ENCODE measurements at places on chromosomes 13 and 19.
A peak's percentile ranks its signal among the peaks of the same experiment; 100 is the strongest.

DNA sequence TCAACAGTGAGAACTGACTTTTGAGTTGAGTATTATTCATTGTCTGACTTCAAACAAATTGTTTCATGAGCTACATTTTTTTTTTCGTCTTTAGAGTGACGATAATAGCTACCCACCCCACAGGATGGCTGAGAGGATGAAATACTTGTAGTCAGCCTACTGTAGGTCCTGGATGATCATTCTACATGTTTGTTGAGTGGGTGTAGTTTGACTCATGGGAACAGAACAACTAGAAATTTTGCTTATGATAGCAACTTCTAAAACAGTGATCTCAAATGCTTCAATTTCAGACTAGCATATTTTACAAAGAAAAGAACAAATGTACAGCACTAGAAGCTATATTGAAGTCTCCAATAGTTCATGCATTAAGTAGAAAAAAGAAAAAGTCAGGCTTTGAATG lies 651.8 kb downstream of the PCDH9 start:
- no peak for DNase-seq

DNA sequence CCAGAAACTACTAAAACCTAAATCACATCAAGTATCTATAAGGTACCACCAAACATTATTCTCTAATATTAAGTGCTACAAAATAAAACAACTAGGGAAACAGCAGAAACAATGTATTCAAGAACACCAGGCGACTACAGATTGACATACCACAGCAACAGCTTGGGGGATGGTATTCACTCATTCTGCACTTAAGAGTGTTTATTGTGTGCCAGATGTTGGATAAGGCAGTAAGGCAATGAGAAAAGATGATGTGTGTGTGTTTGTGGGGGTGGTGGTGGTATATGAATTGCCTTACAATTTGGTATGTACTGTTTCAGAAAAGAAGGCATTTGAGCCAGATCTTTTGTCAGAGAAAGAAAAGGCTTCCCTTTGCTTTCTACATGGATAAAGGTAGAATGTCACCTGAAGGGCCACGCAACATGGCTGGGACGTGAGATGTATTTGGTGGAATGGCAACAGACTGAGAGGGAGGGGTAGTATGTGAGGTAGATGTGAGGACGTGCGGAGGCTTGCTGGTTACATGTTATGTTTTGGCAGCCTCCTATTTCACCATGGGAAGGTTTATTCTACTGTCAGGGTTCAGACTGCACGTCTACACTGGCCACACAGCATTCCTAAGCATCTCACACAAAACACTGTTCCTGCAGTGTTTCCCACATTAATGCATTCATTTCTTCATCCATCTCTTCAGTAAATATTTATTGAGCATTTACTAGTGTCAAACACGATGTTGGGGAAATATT lies 300.7 kb downstream of the KLF12 start:
- DNase-seq, result no peak

- DNase-seq, result no peak
Measured at GRCh38 chr13:20378721-20379120, 146.6 kb upstream of the GJB6 start.

- DNase-seq, result no peak
Measured at GRCh38 chr13:62747629-62748028, 1332.0 kb upstream of the PCDH20 start.

DNA sequence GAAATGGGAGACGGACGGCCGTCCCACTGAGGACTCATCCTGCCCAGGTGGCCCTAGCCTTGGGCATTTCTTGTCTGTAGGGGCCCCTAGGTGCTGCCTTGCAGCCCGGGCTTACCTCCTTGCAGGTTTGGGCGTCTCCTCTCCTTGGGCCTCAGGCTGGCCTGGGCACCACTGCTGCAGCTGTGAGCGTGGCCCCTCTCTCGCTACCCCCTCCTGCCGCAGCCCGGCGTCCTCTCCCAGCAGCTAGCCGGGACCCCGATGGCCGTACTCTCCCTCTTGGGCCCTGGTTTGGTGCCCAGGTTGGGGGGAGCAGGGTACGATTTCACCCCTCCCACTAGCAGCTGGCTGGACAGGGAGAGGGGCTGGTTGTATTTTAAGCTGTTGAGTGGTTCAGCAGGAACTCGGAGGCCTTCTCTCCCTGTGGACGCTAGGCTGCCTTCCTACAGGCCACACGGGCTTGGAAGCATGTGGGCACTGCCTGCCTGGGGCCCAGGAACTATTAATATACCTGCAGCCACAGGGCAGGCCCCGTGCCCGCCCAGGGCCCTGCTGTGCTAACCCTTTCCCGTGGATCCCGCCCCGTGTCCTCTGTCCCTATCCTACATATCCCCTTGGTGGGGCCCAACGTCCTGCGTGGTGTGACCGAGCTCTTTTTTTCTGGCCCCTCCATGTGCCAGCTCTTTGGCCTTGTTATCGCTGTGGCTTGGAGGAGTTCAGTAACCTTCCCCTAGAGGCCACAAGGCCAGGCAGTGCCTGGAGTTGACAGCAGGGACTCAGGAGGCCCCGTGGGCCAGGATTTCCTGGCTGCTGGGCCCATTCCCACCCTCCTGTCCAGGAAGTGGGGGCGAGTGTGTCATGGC lies 11.7 kb downstream of the NDUFB7 start:
- no peak for DNase-seq

GRCh38 chr13:48783181-48783630 lies 129.5 kb downstream of the CYSLTR2 start:
- DNase-seq, result no peak

DNA sequence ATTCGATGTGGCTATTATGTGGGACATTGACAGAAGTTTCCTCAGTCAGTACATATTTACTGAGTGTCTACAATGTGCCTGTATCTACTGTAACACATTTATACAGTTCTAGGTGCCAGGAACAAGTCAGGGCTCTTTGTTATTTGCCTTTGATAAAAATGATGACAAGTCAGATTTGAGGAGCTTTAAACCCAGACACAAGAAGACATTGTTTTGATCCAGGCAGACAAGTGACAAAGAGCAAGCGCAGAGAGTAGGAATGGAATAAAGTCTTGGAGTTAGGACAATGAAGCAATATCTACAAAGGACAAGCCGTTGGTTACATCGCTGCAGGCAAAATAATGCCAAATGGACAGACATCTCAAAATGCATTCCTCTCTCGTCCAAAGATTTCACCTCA lies 70.1 kb downstream of the ITGBL1 start:
- DNase-seq, result no peak

DNA sequence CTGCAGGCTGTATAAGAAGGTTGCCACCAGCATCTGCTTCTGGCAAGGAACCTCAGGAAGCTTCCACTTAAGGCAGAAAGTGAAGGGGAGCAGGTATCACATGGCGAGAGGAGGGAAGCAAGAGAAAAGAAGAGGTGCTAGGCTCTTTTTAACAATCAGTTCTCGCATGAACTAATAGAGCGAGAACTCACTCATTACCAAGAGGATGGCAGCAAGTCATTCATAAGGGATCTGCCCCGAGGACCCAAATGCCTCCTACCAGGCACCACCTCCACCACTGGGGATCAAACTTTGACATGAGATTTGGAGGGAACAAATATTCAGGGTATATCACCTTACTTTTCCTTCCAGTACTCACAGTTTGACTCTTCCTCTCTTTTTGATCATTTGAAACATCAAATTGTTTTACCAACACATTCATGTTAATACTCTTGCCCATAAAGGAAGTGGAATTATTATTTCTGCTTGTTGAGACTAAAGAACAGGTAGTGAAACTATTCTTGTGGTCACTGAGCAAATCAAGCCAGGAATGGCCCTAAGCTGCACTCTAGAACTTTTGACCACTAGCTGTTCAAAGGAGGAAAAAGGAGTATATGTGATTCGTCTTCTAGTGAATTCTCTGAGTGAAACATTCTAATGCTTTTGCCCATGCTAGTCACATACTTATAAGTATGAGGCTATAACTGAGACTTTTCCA lies 45.0 kb downstream of the LACC1 start:
- no peak for DNase-seq

DNA sequence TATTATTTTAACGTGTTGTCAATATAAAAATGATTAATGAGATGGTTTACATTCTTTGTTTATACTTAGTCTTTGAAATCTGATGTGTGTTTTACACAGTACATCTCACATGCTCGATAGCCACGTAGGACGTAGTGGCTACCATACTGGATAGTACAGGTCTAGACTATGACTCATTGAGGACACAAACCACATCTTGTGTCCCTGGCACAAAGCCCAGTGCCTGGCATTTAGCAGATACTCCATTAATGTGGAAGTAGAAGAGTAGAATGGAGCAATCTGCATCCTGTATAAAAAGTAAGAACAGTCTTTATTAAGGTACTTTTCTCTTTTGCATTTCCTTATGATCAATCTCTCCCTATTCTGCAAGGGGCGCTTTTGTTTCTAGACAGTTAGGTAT lies 49.0 kb upstream of the FRY start:
- DNase-seq, result no peak

- DNase-seq, result no peak
Measured at GRCh38 chr19:46788968-46789338, 559 bp upstream of the SLC1A5 start.

DNA sequence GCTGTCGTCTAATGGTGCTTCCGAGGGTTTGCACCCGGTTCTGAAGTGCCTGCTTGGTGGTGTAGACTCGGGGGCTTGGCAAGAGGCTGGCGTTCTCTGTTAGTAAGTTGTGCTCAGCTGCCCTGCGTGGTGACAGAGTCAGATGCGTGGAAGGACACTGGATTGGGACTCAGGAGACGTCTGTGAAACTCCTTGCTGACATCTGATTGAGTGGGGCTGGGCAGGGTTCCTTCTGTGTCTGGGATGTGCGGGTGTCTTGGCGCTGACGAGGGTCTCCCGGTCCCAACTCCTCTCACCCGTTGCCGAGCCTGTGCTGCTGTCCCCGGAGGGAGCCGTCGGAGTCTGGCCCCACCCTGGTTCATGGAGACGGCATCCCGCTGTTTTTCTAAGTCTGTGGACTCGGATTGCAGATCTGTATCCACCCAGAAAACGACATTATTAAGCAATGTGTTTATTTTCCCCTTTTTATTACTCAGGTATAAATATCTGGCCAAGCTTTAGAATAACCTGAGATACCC lies 16.4 kb upstream of the DCUN1D2 start:
- DNase-seq, result no peak

- peak; percentile 51 for DNase-seq
Measured at GRCh38 chr19:49019242-49019932, 2.5 kb upstream of the LHB start.

DNA sequence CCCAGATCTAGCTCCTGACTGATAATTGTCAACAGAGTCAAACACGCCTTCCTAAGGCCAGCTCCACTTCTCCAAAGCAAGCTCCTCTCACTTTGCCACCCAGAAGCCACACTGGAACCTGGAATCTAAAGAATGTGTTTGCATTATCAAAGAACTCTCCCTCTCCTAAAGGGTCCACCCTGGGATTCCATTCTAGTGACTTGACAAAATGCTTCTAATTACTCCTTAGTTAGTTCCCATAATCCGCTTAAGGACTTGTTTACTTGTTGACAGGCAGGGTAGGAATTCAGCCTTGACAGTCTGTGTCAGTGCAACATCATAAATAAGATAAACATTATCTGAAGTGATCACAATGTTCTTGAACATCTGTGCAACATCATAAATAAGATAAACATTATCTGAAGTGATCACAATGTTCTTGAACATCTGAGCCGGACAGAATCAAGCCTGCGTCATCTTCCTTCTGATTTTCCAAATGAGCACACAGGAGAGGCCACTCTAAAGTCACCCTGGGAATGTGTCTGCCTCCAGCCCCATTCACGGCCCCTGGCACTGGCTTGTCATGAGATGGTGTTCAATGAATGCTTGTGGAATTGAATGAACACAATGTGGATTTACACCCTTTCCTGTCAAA lies 512.1 kb downstream of the IRS2 start:
- no peak for DNase-seq

DNA sequence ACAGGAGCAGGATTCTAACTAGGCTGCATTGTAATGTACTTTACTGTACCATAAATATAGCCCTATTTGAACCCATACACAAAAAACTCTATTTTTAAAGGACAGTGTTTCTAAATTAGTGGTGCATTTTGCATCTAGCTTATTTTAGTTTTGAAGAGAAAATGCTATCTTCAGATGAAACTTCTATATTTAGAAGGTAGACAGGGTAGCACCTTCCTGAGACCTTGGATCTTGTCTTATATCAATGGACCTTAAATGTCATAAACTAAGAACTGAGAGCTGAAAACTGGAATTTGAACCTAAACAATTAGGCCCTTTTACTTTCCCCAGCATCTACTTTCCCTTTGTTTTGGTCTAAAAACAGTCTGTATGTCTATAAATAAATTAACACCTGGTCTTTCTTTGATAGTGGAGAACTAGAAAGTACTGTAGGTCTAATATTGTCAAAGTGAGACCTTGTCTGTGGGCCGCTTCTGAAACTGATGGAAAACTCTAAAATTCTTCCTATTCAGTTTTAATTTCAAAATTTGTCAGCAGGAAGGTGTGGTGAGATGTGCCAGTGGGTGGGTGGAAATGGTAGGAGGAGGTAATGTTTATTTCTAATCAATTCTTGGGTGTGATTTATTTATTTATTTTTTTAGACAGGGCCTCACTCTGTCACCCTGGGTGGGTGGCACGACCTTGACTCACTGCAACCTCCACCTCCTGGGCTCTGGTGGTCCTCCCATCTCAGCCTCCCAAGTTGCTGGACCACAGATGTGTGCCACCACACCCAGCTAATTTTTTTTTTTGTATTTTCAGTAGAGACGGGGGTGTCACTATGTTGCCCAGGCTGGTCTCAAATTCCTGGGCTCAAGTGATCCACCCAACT lies 10.1 kb downstream of the COG3 start:
- DNase-seq, result no peak

DNA sequence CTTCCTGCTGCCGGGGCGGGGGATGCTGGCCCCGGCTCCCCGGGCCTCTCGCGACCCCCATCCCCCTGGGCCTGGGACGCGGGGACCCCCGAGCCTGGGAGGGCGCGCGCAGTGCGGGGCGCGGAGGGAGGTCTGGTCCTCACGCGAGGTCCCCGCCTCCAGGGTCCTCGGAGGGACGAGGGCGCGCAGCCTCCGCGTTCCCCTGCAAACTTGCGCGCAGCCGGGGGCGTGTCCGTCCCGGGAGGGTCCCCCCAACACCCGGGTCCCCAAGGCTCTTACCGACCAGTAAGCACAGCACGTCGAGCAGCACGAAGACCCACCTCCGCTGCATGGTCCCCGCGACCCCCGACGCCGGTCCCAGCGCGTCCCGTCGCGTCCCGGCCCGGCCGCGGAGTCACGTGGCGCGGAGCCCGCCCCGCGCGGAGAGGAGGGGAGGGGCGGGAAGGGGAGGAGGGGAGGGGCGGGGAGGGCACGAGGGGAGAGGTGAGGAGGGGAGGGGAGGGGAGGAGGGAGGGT lies at the start of gene PLPP2:
TSS of gene PLPP2 (minus strand) at position 398 of the 516 bp plus-strand sequence. CDS start at position 331, 67 bp downstream.
- DNase-seq, result no peak

- DNase-seq, result no peak
Measured at GRCh38 chr13:97979051-97979450, 25.6 kb downstream of the IPO5 start.

DNA sequence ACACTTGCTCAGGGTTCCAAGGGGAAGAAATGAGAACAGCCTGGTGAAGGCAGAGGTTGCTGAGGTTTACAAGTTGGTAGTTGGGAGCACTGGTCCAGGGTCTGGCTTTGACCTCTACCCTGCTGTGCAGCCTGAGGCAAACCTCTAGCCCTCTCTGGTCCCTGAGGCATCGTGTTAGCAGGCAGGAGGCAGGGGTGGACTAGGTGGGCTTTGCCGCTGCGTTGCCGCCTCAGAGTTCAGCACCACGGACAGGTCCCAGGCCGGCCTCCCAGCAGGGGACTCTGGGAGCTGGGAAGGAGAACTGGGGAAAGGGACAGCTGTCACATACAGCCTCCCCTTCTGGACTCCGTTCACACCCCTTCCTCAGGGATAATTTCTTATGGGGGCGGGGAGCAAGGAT lies 3.1 kb downstream of the NCAN start:
- peak; percentile 27 for DNase-seq

- DNase-seq, result no peak
Measured at GRCh38 chr13:69391756-69392155, 715.9 kb upstream of the ATXN8OS start.

GRCh38 chr13:69010789-69011188 lies 1096.8 kb upstream of the ATXN8OS start:
- no peak for DNase-seq
